ENCODE measurements at places on chromosomes 2 and 18. TPM values are rescaled to one million over a fixed set of nuclear protein-coding genes. Genes with fewer than 3 reads are reported as not detected.

Gene POTEI
- not detected for total RNA-seq

Gene CABYR
- total RNA-seq: 6.9 TPM

Gene DSC3
- 0.32 TPM for total RNA-seq

Gene PJVK
- 2.7 TPM for total RNA-seq

Gene RNF144A
- 11.8 TPM for total RNA-seq

Gene CRYGD
- not detected for total RNA-seq

Gene ARHGAP28
- 15.6 TPM for total RNA-seq

DNA sequence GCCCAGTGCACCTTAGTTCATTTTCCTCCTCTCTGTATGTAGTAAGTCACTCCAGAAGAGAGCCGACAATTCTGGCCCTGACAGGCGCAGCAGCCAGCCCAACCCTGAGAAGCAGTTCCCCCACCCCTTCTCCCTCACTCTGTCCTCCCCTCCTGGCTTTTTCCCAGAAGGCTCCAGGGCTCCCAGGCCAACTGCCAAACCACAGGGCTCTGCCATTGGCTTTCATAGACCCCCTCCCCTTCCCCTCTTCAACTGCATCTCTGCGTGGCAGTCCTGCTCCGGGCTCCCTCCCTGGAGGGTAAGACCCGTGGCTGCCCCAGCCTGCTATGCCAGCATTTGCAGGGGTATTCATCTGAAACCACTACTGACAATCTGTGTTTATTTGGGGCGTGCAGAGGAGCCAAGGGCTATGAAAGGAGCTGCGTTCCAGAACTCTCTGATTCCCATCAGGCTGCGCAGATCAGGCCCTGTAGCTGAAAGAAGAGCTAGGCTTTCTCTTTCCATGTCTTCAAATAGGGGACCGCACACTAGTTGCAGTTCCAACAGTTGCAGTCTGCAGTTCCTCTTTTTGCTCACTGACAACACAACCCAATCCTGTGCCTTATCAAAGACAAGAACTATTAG is 388.6 kb upstream of the TNP1 start:
- DNase-seq: peak; percentile 91

DNA sequence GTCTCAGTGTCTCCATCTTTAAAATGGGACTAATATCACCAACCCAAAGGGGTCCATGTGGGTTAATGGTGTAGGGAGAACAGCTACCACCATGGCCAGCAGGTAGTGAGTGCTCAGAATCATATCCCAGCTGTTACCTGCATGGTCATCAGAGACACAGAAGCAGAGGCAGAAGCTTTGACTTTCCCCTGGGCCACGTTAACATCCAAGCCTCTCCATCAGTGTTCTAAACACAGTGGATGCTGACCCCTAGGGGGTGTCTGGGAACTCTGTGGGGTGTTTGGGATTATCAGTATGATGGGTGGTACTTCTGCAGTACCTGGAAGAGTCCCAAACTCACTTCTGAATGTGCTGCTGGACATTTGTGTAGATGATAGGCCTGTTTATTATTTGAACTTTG is 93.6 kb downstream of the GYPC start:
- no peak for DNase-seq

- DNase-seq: no peak
These were observed 62.9 kb upstream of the ASPRV1 start for GRCh38 chr2:70024284-70024683.

GRCh38 chr2:16031058-16031847 is 90.9 kb downstream of the MYCN start:
- DNase-seq: no peak

- no peak for DNase-seq
These were observed 5.6 kb downstream of the RPL31 start for GRCh38 chr2:101007415-101008345.

GRCh38 chr2:174076975-174077374 is 111.8 kb upstream of the SP3 start:
- DNase-seq: no peak

DNA sequence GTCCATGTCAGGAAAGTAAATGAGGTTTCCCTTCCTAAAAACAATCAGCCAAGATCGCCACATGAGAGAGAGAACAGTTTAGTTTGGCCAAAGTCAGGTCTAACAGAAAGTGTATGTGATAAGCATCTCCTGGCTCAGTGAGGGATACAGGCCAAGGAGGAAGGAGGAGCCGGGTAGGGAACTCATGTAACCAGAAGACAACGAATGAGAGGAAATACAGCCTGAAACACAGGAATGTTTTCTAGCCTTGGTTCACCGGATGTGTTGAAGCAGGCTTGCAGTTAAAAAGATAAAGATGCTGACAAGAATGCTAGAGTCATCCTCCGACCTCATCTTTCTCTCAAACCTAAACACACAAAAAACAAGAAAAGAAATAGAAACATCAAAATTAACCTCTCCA is 283.9 kb upstream of the SIX2 start:
- DNase-seq: no peak

DNA sequence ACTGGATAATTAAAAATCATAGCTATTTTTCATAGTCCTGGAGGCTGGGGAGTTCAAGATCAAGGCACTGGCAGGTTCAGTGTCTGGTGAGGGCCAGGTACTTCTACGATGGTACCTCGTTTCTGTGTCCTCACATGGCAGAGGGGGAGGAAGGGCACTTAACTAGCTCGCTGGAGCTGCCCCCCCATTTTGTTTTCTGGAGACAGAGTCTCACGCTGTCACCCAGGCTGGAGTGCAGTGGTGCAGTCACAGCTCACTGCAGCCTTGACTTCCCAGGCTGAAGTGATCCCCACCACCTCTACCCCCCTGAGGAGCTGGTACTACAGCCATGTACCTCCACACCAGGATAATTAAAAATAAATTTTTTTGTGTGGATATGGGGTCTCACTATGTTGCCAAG is 40.3 kb downstream of the ASB1 start:
- DNase-seq: no peak

GRCh38 chr2:163455815-163456214 is 280.0 kb downstream of the FIGN start:
- DNase-seq: no peak

DNA sequence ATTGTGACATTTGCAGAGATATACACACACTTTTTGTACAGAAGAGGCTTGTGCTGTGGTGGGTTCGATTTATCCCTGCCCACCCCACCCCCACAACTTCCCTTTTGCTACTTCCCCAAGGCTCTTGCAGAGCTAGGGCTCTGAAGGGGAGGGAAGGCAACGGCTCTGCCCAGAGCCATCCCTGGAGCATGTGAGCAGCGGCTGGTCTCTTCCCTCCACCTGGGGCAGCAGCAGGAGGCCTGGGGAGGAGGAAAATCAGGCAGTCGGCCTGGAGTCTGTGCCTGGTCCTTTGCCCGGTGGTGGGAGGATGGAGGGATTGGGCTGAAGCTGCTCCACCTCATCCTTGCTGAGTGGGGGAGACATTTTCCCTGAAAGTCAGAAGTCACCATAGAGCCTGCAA is 40.0 kb downstream of the STEAP3 start:
- no peak for DNase-seq

GRCh38 chr2:223001797-223002175 is 50.2 kb upstream of the KCNE4 start:
- no peak for DNase-seq

GRCh38 chr2:25251422-25252273 is 83.3 kb upstream of the POMC start:
- DNase-seq: peak; percentile 84

DNA sequence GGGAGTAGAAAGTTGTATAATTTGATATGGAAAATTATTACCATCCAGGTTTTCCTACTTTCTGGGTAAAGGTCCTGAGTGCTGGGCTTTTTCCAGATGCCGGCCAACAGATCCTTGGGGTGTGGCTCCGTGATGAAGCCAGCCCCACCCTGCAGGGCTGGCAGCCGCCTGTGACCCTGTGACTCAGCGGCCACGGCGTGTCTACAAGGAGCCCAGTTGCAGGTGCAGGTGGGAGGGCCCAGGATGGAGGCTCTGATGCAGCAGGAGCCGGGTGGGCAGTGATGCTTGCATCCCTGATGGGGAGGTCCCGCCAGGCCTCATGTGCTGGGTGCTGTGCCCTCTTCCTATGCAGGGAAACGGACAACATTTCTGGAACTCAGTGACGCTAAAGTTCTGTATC is 96.0 kb upstream of the ALKAL2 start:
- DNase-seq: no peak

DNA sequence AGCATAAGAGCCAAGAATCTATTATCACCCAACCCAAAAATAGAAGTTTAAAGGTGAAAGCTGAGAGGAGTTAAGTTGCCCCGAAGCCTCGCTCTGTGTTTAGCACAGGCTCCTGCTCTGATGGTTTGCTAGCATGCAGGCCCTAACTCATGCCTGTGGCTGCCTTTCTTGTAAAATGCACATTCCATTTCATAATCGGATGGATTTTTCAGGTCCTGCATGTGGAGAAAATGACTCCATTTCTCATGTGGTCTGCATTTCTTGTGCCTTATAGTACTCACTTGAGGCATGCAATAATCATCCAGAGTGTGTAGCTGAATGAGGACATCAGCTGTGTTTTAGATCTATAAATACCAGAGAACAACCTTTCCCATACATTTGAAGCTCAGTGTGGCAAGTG is 381.8 kb downstream of the CPS1 start:
- DNase-seq: no peak

- DNase-seq: no peak
These were observed 394 bp downstream of the SCYGR3 start for GRCh38 chr2:227614246-227614645.

DNA sequence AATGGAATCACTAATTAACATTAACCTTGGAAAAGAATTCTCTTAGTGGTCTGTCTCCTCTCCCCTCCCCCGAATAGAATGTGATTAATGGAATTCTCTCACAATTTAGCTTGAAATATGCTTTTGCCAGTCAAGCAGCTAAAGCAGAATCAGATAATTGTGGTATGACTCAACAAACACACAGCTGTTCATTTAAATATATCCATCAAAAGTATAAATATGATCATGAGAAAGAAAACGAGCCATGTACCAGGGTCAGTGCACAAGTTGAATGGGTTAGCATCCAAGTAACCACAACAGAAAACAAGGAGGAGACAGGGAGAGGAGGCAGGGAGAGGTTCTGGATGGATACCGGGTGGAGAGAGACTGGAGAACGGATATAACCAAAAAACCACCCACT is 66.9 kb downstream of the ACVR1 start:
- DNase-seq: no peak

All from posterior vena cava (tissue), 2 donors.